ENCODE measurements at places on chromosomes 16 and 17. TPM values are rescaled to one million over a fixed set of nuclear protein-coding genes. Genes with fewer than 3 reads are reported as not detected.

The YBX2 gene
- 2.1 TPM for polyA plus RNA-seq

The SPATA32 gene
- not detected for polyA plus RNA-seq

The ADAD2 gene
- polyA plus RNA-seq = not detected

The SPECC1 gene
- polyA plus RNA-seq = 7.0 TPM

The PLA2G10 gene
- not detected for polyA plus RNA-seq

The KRTAP2-3 gene
- polyA plus RNA-seq = not detected

The ABCA10 gene
- polyA plus RNA-seq = 9.9 TPM

The SMIM36 gene
- not detected for polyA plus RNA-seq

The HYDIN gene
- polyA plus RNA-seq = 2.2 TPM

The TK2 gene
- polyA plus RNA-seq = 15.9 TPM

The SPOP gene
- polyA plus RNA-seq = 80.9 TPM

The ABCA8 gene
- polyA plus RNA-seq = not detected

The CEMP1 gene
- 0.46 TPM for polyA plus RNA-seq

The CMTM1 gene
- polyA plus RNA-seq = 1.3 TPM

The YPEL3 gene
- polyA plus RNA-seq = 76.9 TPM

The SRP68 gene
- 26.3 TPM for polyA plus RNA-seq

The NLE1 gene
- polyA plus RNA-seq = 30.8 TPM

The MSLN gene
- polyA plus RNA-seq = 0.40 TPM
